ENCODE measurements at places on chromosomes 1 and 21.

- no peak for DNase-seq
Observed at GRCh38 chr1:218665221-218665620, 320.1 kb downstream of the TGFB2 start.

DNA sequence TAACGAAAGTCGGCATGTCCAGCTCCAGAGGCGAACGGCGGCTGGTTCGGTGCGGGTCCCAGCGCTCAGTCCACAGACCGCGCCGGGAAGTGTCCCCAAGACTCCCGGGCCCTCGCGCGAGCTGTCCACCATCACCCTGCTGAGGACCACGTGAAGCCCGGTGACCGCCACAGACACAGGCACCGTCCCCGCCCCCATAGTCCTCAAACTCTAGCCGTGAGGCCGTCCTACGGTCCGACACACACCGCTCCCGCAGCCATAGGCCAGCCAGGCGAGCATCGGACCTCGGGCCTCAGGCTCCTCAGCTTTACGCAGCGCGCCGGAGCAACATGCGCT is 535 bp downstream of the SETD4 start:
- DNase-seq: no peak

GRCh38 chr1:182795563-182796228 is 6.1 kb downstream of the NPL start:
- DNase-seq: no peak

- no peak for DNase-seq
Observed at GRCh38 chr1:177646757-177647730, 322.8 kb downstream of the SEC16B start.

All from activated T-cell treated with anti-CD3 and anti-CD28 coated beads for 24 hours (primary cell).